Stimulated activated CD4-positive, alpha-beta T cell treated with anti-CD3 and anti-CD28 coated beads, Interleukin-2, amount 100 ng/mL, for 4 hours (primary cell): ENCODE measurements at places on chromosomes 1 and 21.

- no peak for DNase-seq
Observed at GRCh38 chr21:21734088-21734487, 735.9 kb downstream of the NCAM2 start.

- DNase-seq: no peak
Observed at GRCh38 chr1:66431999-66432398, 102.0 kb upstream of the SGIP1 start.

DNA sequence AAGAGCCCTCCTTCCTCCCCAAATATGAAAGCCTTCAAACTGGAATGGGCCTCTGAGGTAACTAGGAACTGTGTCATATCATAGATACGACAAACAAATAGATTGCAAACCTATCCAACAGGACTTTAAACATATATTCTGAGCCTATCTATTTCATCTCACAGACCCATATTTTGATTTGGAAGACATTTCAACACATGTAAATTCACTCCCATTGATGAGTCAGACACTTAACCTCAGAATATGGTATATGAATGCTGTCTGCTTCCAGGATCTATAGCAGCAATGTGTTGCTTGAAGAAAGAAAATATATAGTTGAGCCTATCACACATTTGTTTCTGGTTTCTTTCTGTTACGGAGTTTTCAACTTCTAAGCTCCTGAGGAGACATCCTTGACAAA lies 221.9 kb upstream of the SAMSN1 start:
- no peak for DNase-seq

DNA sequence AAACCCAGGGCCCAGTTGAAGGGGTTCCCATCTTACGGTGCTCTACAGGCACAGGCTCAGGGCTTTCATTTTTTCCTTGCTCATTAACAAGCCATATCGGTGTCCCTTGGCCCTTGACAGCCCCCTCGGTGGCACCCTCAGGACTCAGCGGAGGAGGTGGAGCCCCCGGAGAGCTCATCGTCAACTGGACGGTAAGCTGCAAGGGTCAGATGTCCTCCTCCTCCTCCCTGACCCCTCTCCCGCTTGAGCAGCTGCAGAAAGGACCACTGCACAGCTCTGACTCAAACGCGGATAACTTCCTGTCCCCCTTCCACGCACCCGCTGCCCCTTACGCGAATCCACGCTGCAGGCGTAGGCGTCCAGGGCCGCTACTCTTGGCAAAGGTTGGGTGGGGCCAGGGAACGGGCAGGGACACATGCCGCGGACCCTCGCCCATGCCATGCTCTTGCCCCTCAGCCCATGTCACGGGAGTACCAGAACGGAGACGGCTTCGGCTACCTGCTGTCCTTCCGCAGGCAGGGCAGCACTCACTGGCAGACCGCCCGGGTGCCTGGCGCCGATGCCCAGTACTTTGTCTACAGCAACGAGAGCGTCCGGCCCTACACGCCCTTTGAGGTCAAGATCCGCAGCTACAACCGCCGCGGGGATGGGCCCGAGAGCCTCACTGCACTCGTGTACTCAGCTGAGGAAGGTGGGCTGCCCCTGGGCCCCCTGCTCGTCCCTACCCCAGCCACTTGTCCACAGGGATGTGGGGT lies 14.7 kb downstream of the TMEM81 start:
- DNase-seq: no peak

GRCh38 chr1:206521694-206522402 lies 14.5 kb downstream of the RASSF5 start:
- DNase-seq: no peak
